ENCODE measurements at places on chromosomes 5 and 9.

- no peak for DNase-seq
- H3K36me3 ChIP-seq, result no peaks in the 10 kb centered on the region
- H3K27ac ChIP-seq, result no peak overlapping the region
- no peak overlapping the region for H3K4me3 ChIP-seq
- H3K27me3 ChIP-seq, result no peaks in the 10 kb centered on the region
- H3K4me1 ChIP-seq, result no peaks in the 10 kb centered on the region
Measured at GRCh38 chr9:30349526-30350513, 2034.6 kb upstream of the ACO1 start.

DNA sequence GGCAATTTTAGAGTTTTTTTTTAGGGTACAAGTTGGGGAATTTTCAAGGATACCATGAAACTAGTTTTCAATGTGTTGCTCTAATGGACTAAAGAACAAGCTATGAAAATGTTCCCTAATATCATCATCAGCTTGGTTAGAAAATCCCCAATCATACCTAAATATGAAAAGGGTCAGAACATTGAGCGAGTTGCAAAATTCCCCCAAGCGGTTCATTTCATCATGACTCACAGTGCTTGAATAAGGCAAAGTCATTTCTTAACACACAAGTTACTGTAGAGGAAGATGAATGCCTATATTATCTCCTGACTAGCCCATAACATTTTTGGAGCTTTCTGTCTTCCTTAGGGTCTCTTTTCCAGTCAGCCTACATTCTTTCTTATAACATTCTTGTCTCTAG lies 62.7 kb downstream of the ST8SIA4 start:
- H3K4me3 ChIP-seq, result peak overlapping the region; percentile 25
- H3K4me1 ChIP-seq, result peaks cover 17% of the 10 kb centered on the region
- H3K36me3 ChIP-seq, result peaks cover 4% of the 10 kb centered on the region

DNA sequence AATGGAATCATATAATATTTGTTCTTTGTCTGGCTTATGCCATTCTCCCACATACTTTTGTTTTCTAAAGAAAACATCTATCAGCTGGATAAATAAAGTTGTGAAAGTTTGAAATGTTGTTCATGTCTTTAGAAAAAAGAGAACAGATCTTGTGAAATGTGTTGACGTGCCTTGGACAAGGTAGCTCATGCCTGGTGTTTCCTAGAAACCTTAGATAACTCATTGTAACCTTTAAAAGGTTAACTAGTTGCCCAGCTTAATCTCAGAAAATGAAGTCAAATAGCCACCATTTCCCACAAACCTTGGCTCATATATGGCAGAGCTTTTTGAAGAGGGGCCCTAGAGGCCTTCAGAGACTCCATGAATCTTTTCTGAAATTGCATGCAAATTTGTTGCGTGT lies 15.3 kb downstream of the CDO1 start:
- no peak overlapping the region for H3K27ac ChIP-seq

DNA sequence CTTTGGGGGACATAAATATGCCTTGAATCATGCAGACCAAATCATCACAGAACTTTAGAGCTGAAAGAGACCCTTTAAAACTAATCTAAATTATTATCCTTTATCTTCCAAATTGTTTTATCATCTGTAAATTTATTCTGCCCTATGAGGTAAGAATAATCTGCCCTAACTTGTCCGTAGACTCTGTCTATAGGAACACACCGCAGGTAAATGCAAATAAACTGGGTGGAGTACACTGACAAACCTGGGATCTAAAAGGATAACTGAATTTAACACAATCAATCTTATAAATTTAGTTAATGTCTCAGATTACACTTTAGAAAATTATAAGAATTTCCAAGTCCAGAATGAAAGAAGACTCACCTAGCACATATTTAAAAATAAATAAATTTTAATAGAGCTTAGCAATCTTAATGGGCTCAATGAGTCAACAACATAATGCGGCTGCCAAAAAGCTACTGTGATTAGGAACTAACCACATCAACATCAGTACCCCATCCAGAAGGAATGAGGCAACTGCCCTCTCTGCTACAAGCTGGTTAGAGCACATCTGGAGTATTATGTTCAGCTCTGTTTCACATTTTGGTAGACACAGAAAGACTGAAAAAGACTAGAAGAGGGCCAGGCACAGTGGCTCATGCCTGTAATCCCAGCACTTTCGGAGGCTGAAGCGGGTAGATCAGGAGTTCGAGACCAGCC lies 5.6 kb downstream of the MEGF9 start:
- no peak for DNase-seq
- H3K27ac ChIP-seq, result peak overlapping the region; percentile 50
- H3K36me3 ChIP-seq, result peaks cover 3% of the 10 kb centered on the region
- H3K4me3 ChIP-seq, result no peak overlapping the region
- no peaks in the 10 kb centered on the region for H3K27me3 ChIP-seq
- H3K4me1 ChIP-seq, result peaks cover 39% of the 10 kb centered on the region

DNA sequence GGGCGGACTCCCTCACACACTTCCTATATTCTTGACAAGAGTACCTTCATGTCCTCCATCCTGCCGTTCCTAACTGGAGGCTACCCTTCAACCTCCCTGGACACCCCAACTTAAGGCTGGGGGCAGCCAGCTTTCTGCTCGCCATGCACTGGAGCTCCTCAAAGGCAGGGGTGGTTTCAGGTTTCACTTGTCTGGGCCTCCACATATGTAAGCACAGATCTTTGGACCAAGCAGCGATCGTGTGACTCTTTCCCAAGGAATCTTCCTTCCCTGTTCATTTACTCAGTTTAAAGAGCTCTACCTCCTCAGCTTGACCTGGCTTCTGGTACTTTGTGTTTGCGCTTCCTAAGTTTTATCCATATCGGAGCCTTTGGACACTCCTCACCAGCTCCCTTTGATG lies 34.2 kb upstream of the TRPC7 start:
- peaks cover 7% of the 10 kb centered on the region for H3K4me1 ChIP-seq
- no peak for DNase-seq
- H3K4me3 ChIP-seq, result no peak overlapping the region
- H3K36me3 ChIP-seq, result no peaks in the 10 kb centered on the region
- peaks cover 38% of the 10 kb centered on the region for H3K27me3 ChIP-seq

GRCh38 chr5:145463634-145464033 lies 371.5 kb downstream of the PRELID2 start:
- no peaks in the 10 kb centered on the region for H3K27me3 ChIP-seq
- no peak for DNase-seq
- H3K27ac ChIP-seq, result no peak overlapping the region
- no peak overlapping the region for H3K4me3 ChIP-seq
- no peaks in the 10 kb centered on the region for H3K36me3 ChIP-seq
- no peaks in the 10 kb centered on the region for H3K4me1 ChIP-seq

DNA sequence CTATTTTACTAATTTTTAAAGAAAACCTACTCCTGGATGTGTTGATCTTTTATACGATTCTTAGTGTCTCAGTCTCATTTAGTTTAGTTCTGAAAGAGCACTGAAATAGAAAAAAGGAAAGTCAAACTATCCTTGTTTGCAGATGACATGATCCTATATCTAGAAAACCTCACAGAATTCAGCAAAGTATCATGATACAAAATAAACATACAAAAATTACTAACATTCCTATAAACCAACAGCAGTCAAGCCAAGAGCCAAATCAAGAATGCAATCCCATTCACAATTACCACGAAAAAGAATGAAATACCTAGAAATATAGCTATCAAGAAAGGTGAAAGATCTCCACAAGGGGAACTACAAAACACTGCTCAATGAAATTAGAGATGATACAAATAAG lies 225.8 kb upstream of the CDH18 start:
- H3K36me3 ChIP-seq, result no peaks in the 10 kb centered on the region
- H3K27ac ChIP-seq, result no peak overlapping the region
- no peaks in the 10 kb centered on the region for H3K27me3 ChIP-seq
- DNase-seq, result no peak
- H3K4me3 ChIP-seq, result no peak overlapping the region
